Smooth muscle cell of the coronary artery (primary cell): ENCODE measurements at places on chromosomes 3 and 15. TPM values are rescaled to one million over a fixed set of nuclear protein-coding genes. Genes with fewer than 3 reads are reported as not detected.

DNAJA4 gene
- 0.75 and 3.2 TPM in 2 replicates for total RNA-seq

SAMD7 gene
- total RNA-seq: not detected in 2 replicates

NR1D2 gene
- total RNA-seq: 20.1 and 32.1 TPM in 2 replicates

TIGIT gene
- not detected in 2 replicates for total RNA-seq

MESP2 gene
- total RNA-seq: 0.15 and 1.6 TPM in 2 replicates

PGBD4 gene
- 1.5 and 1.6 TPM in 2 replicates for total RNA-seq

CCDC39 gene
- total RNA-seq: not detected in 2 replicates

ZNF80 gene
- total RNA-seq: not detected in 2 replicates

AGTR1 gene
- 1.9 TPM in 1 of 2 replicates, not detected in the other for total RNA-seq

PAQR5 gene
- 0.15 and 0.23 TPM in 2 replicates for total RNA-seq

SLC51B gene
- not detected in 2 replicates for total RNA-seq

STAB1 gene
- total RNA-seq: 0.15 and 3.4 TPM in 2 replicates

ADGRG7 gene
- 0.12 TPM in 1 of 2 replicates, not detected in the other for total RNA-seq

EFCC1 gene
- total RNA-seq: under 0.01 TPM in 1 of 2 replicates, not detected in the other

MNS1 gene
- total RNA-seq: 0.47 and 0.98 TPM in 2 replicates

CILP gene
- under 0.01 and 6.0 TPM in 2 replicates for total RNA-seq

MYO5C gene
- total RNA-seq: under 0.01 and 0.70 TPM in 2 replicates

NCBP2 gene
- 51.4 and 79.1 TPM in 2 replicates for total RNA-seq

CCR2 gene
- total RNA-seq: under 0.01 TPM in 1 of 2 replicates, not detected in the other

NOX5 gene
- total RNA-seq: 0.08 and 0.12 TPM in 2 replicates

RETNLB gene
- not detected in 2 replicates for total RNA-seq

AMOTL2 gene
- total RNA-seq: 71.3 and 116 TPM in 2 replicates

SCAANT1 gene
- total RNA-seq: not detected in 2 replicates

GRIP2 gene
- total RNA-seq: 0.08 and 0.47 TPM in 2 replicates

NRROS gene
- total RNA-seq: 0.08 and 1.1 TPM in 2 replicates

SPSB4 gene
- not detected in 2 replicates for total RNA-seq

DOCK3 gene
- total RNA-seq: 0.12 and 0.15 TPM in 2 replicates

MED12L gene
- 0.30 and 0.70 TPM in 2 replicates for total RNA-seq

CLRN1 gene
- not detected in 2 replicates for total RNA-seq

MB21D2 gene
- total RNA-seq: 2.3 and 8.3 TPM in 2 replicates

ITPKA gene
- 0.60 and 1.3 TPM in 2 replicates for total RNA-seq

TP63 gene
- 2.2 TPM in 1 of 2 replicates, not detected in the other for total RNA-seq

PARP15 gene
- total RNA-seq: 0.23 TPM in 1 of 2 replicates, not detected in the other
